ENCODE measurements at places on chromosomes 7 and 10.

DNA sequence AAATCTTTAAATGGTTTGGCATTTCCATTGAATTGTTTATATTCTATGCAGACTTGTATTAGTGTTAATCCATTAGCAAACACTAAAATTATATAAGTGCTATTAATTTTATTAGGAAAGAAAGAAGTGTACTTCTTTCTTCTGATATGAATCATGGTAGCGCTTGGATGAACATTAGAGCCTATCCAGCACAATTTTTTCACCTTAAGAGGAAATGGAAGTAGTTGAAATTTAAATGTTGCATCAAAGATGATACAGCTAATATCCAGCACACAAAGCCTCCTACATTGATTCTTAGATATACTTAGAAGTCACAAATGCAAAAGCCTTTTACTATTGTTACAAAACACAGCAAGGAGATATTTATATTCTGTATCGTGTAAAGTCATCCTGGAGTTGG, 174.5 kb downstream of the AHR start:
- DNase-seq: no peak

DNA sequence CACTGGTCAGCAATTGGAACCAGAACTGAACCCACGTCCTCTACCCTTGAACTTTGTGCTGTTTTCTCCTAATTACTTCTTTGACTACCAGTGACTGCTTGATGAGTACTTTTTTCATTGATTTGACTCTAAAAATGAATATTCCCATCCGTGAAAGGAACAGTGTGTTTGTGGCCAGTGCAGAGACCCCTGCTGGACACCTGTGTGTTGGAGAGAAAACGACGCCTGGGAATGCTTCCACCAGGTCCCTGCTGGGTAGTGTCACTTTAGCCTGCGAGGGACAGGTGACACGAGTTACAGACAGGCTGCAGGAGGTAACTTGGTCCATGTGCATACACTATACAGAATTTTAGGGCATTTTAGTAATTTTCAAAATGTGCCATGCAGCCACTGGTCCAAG, 6.8 kb upstream of the GJD4 start:
- no peak for DNase-seq

- no peak for DNase-seq
Measured at GRCh38 chr10:123390874-123391273, 236.7 kb downstream of the BUB3 start.

- no peak for DNase-seq
Measured at GRCh38 chr7:44111761-44112160, 7.6 kb downstream of the AEBP1 start.

GRCh38 chr7:22146961-22147512, 201.3 kb upstream of the CDCA7L start:
- DNase-seq: no peak

DNA sequence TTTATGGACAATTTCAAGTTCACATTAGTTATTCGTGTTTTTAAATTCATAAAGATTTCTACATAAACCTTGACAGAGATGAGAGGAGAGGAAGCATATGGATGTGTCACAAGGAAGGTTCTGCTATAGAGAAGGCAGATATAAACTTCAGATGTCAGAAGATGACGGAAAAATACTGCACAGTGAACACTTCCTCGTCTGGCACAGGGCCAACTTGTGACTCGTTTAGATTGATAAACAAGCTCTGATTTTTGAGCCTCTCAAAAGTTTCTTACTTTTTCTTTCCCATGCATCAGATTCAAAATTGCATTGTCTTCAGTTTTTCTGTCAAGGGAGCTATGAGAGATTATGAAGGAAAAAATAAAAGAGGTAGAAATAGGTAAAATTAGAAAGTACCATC, 156.4 kb upstream of the MINDY3 start:
- no peak for DNase-seq

DNA sequence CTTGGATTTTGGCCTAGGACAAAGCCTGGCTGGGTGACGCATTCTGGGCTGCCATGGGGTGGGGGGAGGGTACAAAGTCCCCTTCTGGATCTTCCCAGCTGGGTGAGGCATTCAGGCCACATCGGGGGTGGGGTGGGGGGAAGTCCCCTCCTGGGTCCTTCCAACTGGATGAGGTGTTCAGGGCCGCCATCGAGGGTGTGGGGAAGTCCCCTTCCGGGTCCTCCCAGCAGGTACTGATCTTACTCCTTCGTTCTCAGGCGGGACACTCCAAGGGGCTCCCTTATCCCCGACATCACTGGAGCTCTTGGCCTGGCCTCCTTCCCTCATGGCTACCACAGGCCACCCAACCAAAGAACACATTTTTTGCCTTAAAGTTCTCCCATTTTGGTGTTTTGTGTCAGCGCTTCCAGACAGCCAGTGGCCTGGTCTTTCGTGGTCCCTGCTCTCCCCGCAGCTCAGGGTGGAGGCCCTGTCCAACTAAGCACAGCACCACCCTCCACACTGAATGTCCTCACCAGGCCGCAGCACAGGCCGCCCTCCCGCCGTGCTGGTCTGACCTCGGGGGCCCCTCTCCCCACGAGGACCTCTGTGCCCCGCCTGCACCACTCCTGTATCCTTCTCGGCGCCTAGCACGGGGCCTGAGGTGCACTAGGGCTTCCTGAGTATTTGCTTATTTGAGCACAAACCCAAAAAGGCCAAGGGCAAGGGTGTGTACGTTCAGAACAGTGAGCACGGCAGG, 38.5 kb downstream of the EN2 start:
- DNase-seq: no peak

- no peak for DNase-seq
Measured at GRCh38 chr10:118963933-118964332, 65.6 kb upstream of the NANOS1 start.

DNA sequence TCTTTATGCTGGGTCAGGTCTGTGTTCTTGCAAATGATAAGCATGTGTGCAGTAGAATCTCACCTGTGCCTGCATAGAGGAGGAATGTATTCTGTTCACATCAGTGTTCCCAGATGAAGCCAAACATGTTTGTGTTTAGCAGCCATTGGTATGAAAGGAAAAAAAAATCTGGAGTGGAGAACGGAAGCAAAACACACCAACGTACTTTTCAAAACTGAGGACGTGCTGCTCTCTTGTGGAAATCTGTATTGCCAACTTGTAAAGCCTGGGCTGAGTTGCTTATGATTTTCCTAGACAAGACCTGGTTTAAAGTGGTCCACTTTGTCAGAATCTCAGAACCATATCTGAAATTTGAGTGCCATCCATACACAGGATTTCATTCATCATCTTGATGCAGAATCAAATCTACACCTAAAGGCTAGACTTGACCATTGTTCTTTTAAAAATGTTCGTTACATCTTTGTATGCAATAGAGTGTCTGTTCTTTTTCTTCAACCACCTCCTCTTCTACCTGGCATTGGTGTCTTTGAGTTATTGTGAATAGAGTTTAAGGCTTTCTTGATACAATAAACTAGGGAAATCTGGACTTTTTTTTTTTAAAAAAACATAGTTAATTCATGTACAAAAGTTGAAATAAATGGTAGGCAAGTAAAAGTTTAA, 367.7 kb downstream of the PHF14 start:
- no peak for DNase-seq

- no peak for DNase-seq
Measured at GRCh38 chr10:52100011-52100547, 214.0 kb upstream of the DKK1 start.

DNA sequence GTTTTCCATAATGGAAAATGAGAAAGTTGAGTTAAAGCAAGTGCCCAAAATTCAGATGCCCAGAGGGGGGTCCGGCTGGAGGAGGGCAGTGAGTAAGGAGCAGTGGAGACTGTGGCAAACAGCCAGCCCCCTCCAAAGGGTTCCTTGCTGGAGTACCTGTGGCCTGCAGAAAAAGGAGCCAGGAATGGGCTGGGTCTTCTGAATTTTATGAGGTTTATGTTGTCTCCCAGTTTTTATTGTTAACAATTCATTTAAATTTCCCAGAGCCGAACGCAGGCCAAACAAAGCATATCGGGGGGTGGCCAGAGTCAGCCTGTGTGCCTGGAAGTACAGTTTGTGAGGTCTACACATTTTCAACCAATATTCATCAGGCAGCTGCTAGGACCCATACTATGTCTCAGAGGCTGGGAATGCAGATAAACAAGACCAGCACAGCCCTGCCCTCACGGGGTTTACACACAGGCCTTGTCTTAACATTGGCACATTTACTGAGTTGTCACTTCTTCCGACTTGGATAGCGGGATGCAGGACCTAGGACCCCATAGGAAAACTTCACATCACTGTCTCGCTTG, 12.9 kb upstream of the CSGALNACT2 start:
- DNase-seq: no peak

- no peak for DNase-seq
Measured at GRCh38 chr7:47428052-47428767, 153.7 kb downstream of the TNS3 start.

- no peak for DNase-seq
Measured at GRCh38 chr7:126657599-126658358, 595.0 kb downstream of the GRM8 start.

- DNase-seq: no peak
Measured at GRCh38 chr7:21364801-21365271, 63.0 kb upstream of the SP4 start.

DNA sequence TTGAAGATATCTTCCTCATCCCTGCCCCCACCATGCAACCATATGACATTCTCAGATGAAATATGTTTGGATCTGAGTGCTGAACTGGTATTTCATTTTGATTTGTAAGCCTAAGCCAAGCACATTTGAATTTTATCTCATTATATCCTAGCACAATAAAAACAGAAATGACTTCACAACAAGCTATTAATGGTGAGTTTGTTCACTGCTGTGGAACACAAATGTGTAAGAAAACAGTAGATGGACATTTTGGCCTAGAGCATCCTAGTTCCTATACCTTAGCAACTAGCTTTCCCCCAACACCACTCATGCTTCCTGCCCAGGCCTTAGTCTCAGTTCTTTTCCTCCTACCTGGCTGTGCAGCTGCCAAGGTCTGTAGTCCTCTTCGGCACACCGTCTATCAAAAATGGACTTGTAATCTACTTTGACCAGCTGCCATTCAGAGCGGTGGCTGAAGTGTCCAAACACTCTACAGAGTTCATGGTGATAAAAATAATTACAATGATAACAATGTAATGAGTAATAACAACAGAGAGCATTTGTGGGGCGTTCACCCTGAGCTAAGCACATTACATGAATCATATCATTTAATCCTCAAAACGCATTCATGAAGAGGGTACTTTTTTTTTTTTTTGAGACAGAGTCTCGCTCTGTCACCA, 491.9 kb downstream of the SORCS1 start:
- no peak for DNase-seq

DNA sequence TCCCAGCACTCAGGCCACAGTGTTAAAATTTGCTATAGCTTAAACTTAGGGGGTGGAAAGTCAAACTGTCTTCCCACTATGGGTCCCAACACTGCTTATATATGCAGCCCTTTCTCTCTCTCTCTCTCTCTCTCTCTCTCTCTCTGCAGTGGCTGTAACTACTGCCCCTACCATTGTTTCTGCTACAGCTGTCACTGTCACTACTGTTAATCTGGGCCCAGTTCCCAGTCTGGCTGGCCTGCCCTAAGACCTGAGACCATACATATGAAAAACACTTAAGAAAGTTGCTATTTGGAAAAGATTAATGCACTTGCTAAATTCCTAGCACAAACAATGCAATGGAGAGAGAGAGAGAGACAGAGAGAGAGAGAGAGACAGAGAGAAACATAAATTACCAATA, 78.6 kb downstream of the THSD7A start:
- no peak for DNase-seq

- DNase-seq: no peak
Measured at GRCh38 chr10:98028168-98028770, 2.2 kb downstream of the CRTAC1 start.

All from HS-5 (cell line).